Stimulated activated CD4-positive, alpha-beta T cell treated with anti-CD3 and anti-CD28 coated beads, Interleukin-2, amount 100 ng/mL, for 24 hours (primary cell): ENCODE measurements at places on chromosomes 4 and X.
A peak's percentile ranks its signal among the peaks of the same experiment; 100 is the strongest.

- no peak for DNase-seq
Observed at GRCh38 chrX:120021927-120022326, 55.6 kb downstream of the RHOXF2B start.

DNA sequence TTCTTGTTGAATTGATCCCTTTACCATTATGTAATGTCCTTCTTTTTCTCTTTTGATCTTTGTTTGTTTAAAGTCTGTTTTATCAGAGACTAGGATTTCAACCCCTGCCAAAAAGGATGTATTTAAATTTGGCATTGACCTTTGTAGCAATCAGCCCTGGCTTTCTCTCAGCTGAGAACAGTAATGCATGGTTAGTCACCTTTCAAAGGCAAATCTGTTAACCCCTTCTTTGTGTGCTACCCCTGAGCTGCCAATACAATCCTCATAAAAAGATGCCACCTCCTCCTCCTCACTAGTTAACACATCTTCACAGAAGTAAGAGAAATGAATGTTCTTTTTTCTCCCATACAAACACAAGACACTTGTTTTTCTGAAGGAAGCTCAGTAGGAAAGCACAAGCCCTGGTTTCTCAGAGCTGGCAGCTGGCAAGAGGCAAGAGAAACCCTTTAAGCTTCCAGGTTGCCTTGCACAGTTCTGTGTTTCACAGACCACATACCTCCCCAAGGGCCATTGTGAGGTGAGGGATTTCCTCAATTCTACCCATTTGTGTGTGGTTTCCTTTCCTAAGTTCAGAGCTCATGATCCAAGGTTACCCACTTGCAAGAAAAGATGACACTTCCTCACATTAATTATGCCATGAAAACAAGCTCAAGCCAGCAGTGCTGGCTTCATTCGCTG, 122.6 kb downstream of the RCHY1 start:
- no peak for DNase-seq

DNA sequence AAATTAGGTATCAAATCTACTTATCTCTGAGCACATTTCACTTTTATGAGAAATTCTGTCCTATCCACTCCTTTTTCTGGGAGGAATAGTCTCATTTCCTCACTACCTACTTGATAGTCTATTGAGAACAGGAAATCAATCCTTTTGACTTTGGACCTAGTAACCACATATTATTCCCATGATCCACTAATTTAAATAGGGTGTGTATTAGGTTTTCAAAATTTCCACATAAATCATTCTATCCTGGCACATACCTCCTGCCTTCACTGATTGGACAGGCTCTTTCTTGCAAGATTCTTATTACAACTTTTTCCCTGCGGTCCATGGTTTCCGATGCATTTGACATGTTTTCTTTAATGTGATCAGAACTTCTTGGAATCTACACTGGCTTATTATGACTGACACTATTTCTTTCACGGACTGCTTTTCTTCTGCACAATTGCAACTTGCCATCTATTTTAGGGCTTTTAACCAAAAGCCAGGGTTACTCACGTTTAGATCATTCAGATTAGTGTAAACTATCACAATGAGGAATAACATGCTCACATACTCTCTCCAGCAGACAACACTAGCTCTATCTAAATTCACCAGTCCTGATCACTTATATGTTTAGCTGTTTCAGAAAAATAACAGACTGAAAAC, 419.9 kb upstream of the SLIT2 start:
- DNase-seq, result no peak

DNA sequence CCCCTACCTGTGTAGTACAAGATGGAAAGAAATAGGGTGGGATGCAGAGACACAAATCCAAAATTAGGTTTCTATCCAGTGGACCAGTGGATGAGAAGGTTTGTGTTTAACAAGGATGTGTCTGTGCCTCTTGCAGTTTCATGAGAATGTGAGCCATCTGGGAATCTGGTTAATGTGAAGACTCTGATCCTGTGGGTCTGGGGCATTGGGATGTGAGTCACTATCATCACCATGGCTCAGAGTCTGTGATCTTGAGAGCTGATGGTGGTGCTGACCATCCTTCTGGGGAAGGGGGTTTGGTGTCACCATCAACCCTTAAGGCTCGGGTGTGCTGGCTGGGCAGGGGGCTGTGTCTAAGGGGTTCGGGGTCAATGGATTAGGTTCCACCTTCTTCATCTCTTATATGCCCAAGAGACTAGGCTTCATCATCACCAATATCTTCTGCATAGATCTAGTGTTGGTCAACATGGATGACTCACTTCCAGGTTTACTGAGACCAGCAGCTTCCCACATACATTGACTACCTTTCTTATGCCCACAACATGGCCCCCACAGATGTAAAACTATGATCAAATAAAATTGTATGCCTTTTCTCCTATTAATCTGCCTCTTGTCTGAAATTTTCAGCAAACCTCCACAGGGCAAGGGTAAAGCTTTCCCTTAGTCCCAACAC, 65.7 kb upstream of the MID1 start:
- no peak for DNase-seq

- no peak for DNase-seq
Observed at GRCh38 chr4:22003878-22004277, 55.3 kb upstream of the KCNIP4 start.

- DNase-seq, result no peak
Observed at GRCh38 chr4:21802406-21802805, 146.2 kb downstream of the KCNIP4 start.

GRCh38 chrX:21374163-21374993, at the start of gene CNKSR2:
Gene CNKSR2 (plus strand): TSS chrX:21374418. CDS start chrX:21374898, 480 bp downstream.
- DNase-seq, result peak; percentile 74

- no peak for DNase-seq
Observed at GRCh38 chr4:111209706-111210105, 586.8 kb upstream of the PITX2 start.

- DNase-seq, result no peak
Observed at GRCh38 chr4:8329859-8330761, 60.6 kb downstream of the HTRA3 start.

DNA sequence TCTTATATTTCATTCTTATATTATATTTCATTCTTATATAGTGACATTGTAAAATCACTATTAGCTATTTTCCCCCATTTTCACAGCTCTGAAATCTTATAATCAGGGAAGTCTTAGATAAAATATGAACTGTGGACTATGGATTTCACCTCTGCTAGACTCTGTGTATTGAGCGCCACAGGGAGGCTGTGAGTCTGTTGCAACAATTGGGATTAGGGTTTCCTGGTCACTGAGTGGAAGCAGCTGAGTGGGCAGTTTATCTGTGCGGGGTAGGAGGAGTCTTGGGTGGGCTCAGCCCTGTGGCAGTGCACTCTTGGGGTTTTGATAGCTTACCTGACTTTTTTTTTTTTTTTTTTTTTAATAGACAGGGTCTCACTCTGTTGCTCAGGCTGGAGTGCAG, 249.5 kb downstream of the PTTG2 start:
- DNase-seq, result no peak

- DNase-seq, result peak; percentile 14
Observed at GRCh38 chrX:72348247-72348979, 42.7 kb upstream of the CITED1 start.

DNA sequence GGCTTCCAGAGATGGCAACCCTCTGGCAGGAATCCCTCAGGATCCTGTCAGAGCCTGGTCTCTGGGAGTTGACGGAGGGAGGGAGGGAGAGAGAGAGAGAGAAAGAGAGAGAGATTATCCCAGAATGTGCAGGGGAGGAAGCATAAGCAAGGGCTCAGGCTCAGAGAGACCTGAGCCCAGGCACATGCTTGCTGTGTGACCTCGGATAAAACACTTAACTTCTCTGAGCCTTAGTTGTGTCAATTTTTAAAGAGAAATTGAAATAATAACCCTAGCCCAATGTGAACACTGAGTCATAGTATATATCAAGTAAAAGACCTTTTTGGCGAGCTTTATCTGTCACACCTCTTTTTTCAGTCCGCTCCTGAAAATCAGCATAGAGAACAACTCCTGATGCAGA, 473 bp upstream of the USP51 start:
- DNase-seq, result no peak

GRCh38 chr4:185395956-185396723, 416 bp upstream of the LRP2BP start:
- DNase-seq, result peak; percentile 96

- DNase-seq, result no peak
Observed at GRCh38 chrX:136810493-136810892, 29.8 kb upstream of the ARHGEF6 start.
